CD4-positive, alpha-beta T cell treated with Interleukin-4 for 1 hour (primary cell): ENCODE measurements at places on chromosomes 13 and 19.

- no peak for DNase-seq
These were observed 202.5 kb downstream of the NUFIP1 start for GRCh38 chr13:44786756-44787155.

DNA sequence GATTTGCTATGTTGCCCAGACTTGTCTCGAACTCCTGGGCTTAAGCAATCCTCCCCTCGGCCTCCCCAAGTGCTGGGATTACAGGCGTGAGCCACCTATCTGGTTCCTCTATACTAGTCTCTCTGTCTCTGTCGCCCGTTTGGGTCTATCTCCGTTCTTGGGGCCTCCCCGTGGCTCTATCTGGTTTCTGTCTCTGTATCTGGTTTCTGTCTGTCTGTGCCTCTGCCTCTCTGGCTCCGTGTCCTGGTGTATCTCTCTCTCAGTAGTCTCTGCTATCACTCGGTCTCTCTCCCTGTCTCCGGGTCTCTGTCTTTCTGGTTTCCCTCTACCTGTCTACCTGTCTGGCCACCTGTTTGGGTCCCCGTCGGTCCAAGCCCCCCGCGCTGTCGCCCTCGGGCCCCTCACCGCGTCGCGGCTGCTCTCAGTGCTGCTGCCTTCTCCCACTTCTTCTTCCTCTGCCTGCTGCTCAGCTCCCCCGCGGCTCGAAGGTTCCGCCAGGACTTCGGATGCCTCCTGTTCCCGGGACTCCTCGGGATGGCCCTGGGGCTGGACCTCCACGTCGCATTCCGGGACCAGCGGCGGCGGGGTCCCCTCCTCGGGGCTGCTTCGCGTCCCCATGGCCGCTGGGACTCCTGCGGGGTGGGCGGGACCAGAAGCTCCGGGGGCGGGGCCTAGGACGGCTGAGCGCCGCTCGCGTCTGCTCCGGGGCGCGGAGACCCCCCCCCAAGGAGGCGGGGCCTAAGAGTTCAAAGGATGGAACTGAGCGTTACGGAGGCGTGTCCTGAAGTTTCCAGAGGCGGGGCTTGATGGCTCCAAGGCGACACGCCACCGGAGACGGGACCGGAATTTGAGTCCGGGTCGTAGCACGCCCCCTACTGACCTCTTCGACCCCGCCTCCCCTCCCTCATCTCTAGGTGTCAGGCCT, 783 bp downstream of the PHLDB3 start:
- peak; percentile 97 for DNase-seq

DNA sequence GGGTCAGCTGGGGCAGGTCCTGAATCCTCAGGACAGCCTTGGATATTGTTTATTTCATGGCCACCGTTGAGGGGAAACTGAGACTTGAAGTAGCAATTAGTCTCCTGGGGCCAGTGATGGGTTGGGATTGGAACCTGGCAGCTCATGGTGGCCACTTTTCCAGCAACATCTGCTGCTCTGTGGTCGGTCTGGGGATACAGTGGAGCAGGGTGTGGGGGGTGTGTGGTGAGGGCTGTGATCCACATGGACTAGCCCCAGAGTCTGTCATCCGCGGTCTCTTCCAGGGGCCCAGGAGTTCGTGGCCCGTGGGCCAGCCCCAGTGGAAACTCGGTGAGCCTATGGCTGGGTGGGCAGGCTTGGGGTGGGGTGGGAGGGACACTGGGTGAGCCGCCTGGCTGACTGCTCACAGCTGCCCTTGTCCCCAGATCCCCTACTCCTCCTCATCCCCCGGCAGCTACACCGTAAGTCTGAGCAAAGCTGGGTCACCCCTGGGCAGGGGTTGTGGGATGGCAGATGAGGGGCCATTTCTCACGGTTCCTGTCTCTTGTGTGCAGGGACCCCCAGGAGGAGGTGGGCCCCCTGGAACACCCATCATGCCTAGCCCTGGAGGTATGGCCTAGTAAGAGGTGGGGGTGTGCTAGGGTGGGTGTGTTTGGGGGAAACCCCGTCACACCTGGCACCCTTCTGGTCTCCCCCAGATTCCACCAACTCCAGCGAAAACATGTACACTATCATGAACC, 5.5 kb downstream of the ISYNA1 start:
- DNase-seq: no peak

DNA sequence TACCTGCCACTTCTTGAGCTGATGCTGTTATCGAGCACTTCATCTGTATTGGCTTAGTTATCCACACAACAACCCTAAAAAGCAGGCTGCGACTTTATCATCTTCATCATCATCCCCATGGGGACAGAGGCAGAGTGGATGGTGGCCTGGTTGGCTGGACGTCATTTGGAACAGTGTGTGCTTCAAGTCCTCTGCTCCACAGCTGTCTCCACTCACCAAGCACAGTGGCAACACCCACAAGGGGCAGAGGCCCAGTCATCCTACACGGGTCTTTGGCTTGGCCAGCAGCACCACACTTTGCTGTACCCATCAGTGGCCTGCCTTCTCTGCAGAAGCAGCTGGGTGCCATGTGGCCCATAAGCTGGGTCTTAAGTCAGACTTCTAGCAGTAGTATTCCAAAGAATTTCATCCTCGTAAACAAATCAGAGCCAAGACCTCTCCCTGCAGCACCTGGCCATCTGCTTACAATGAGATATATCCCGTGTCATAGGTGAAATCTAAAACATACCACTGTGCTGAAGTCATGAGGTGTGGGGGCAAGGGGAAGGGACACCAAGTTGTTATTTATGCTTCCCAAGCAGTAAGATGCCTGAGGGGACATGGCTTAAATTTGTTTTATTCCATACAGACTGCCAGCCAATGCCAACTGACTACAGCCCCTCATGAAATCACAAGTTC, 47.9 kb upstream of the EPHX3 start:
- no peak for DNase-seq

GRCh38 chr13:36054041-36054440, 77.1 kb downstream of the DCLK1 start:
- DNase-seq: no peak

GRCh38 chr19:56126983-56127780, 6.1 kb upstream of the ZNF787 start:
- DNase-seq: no peak
